ENCODE measurements at places on chromosomes 13 and 19.

DNA sequence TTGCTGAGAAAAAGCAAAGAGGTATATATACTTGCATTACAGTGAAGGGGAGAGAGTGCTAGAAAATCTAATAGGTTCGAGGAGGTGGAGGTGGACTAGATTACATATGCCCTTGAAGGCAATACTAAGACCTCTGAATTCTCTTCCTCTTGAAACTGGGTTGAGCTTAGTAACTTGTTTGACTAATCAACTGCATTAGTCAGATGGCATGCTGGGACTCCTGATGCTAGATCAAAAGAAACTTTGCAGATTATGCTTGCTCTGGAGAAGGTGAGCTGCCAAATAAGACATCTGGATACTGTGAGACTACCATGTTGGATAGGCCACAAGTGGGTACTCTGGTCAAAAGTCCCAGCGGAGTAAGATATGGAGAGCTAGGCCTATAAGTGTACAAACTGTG is 331.3 kb downstream of the KLF5 start:
- no peak for DNase-seq

DNA sequence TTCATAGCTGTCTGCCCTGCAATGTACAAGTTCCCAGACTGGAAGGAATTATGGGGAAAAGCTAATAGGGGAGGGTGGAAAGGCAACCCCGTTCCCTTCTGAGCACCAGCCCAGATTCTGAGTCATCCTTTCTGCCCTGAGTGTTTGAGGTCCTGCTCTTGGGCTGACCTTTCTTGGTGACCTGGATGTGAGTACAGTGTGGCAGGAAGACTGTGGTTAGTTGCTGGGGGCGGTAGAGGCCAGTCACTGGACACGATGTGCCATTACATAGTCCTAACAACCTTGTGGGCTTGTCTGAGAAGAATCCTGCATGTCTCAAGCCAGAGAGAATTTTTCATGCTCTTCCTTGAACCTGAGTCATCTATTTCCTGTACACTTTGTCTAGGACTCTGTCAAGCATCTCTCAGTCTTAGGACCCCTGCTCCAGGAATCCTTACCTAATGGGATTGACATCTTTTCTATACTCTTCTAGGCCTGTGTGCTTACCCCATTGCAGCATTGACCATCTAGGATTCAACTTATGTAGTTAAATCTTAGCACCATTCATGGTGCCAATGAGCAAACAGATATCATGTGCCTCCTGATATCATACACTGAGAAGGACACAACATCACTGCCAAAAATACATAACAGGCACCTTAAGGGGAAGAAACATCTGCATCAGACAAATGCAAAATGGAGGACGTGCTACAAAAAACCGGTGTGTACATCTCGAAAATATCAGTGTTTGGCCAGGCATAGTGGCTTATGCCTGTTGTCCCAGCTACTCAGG is 8.1 kb upstream of the ANGPTL4 start:
- DNase-seq: no peak

- no peak for DNase-seq
Observed at GRCh38 chr13:44142540-44142867, 231.1 kb upstream of the SERP2 start.

DNA sequence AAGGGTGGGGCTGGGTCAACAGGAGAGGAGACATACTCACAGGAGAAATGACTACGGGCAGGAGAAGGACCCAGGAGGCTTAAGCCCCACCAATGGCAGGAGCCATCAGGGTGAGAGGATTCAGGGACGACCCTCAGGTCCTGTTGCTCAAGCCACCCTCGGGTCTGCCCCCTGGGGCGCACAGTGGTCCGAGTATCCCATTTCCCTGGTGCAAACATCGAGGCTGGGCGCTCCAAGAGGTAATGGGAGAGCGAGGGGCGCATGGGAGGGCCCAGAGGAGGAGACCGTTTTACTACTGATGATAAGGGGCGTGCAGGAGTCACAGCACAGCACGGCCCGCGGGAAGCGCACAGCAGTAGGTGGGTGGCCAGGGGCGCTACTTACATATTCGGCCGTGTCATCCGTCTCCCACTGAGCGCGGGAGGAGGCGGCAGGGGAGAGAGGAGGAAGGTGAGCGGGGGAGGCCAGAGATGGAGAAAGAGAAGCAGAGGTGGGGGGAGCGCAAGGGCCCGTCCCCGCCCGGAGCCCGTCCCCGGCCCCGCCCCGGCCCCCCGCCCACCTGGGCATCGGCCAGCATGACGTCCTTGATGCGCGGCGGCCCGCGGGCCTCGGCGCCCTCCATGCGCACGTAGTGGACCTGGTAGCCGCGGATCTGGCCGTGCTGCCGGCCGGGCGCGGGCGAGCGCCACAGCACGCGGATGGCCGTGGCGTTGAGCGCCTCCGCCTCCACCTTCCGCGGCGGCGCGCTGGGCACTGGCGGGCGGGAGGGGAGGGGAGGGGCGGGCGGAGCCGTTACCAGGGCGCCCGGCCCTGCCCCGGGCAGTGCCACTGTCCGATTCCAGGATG is 111.5 kb downstream of the PTPRS start:
- no peak for DNase-seq

DNA sequence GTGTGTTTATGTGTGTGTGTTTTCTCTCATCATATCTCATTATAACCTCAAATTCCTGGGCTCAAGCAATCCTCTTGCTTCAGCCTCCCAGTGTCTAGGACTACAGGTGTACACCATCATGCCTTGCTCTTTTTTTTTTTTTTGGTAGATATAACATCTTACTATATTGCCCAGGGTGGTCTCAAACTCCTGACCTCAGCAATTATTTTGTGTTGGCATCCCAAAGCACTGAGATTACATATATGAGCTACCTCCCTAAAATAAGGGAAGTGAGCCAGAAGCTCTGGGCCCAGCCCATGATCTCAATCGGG is 448 bp upstream of the ZNF543 start:
- no peak for DNase-seq

DNA sequence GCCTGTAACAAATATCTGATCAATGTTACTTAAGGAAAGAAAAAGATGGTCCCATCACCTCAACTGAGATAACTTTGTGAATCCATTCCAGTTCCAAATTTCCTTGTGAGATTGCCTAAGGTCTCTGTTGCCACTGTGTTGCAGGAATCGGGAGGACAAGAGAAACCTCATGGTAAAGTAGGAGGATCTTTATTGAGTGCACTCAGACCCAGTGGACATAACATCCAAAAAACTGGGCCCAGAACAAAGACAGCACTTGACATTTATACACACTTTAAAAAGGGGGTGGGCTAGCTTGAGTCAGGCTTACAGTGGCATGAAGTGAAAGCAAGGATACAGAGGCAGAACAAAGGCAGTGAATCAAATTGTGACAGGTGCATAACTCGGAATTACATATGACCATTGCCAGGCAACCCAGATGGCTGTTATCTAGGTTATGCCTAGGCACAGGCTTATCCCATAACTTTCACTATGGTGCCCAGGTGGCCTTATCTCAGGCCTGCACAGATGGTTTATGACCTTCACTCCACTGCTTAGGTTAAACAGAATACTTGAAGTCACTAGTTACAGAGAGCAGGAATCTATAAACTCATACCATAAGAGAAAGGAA is 459.4 kb upstream of the PCDH20 start:
- no peak for DNase-seq

- DNase-seq: no peak
Observed at GRCh38 chr19:42568006-42568405, 26.7 kb downstream of the CEACAM8 start.

- DNase-seq: no peak
Observed at GRCh38 chr19:646779-647565, 7.3 kb downstream of the FGF22 start.

GRCh38 chr19:6501740-6502648 is at the start of gene TUBB4A:
Gene TUBB4A (minus strand): TSS chr19:6502309. CDS start chr19:6502212, 97 bp downstream.
- no peak for DNase-seq

GRCh38 chr19:4622695-4623421 is 16.5 kb upstream of the TNFAIP8L1 start:
- DNase-seq: no peak

DNA sequence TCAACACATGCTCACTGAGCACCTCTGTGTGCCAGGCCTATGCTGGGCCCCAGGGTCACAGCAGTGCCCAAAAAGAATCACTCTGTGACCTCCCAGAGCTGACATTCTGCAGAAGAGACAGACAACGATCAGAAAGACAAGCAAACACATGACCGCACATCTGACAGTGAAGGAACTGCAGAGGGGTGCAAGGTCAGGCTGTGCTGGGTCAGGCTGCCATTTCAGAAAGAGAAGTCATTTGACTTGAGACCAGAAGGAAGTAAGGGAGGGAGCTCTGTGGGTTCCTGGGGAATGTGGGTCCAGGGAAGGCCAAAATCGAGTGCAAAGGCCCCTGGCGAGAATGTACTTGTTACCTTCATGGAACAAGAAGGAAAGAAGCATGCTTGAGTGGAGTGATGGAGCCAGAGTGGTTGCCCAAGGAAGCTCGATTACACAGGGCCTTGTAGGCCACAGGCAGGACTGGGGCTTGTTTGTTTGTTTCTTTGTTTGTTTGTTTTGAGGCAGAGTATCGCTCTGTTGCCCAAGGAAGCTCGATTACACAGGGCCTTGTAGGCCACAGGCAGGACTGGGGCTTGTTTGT is 11.4 kb upstream of the CD22 start:
- no peak for DNase-seq

DNA sequence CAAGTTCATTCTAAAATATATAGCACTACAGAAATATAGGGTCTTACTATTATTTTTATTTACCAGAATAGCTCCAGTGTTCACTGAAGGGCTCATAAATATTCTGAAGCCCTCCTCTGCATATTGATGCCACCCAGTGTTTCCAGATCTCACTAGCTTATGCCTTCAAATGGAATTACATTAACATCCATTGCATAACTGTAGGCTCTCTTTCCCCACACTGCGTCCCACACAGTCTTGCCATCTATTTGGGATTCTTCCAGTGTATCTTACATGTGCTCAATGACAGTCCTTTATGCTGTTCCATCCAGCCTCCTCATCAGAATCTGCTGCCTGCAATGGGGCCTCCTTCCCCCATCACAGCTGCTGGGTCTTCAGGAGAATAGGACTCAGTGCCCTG is 137.2 kb downstream of the CYSLTR2 start:
- DNase-seq: no peak

GRCh38 chr19:19740755-19741154 is 7.8 kb upstream of the ZNF14 start:
- no peak for DNase-seq

- no peak for DNase-seq
Observed at GRCh38 chr19:54035215-54036178, 28.2 kb downstream of the VSTM1 start.

- no peak for DNase-seq
Observed at GRCh38 chr19:18425515-18426415, 6.6 kb downstream of the SSBP4 start.

DNA sequence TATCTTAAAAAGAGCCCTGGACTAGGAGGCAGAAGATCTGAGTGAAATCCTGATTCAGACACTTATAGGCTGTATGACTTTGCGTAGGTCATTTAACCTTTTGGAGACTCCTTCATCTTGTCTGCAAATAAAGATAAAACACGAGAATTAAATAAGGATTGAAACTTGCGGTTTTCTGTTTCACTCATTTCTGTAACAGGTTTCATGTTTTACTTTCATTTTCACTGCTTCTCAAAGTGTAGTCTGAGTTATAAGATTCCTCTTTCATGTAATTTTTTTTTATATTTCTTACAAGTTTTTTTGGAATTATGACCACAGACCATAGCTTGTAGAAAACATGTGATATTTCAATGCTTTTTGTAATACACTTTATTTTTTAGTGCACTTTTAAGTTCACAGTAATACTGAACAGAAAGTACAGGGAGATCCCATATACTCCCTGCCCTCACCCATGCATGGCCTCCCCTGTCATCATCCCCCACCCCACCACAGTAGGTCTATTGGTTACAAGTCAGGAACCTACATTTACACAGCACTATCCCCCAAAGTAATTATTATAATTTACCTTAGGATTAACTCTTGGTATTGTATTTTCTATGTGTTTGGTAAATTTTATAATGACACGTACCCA is 174.6 kb downstream of the ITGBL1 start:
- peak; percentile 11 for DNase-seq

- DNase-seq: no peak
Observed at GRCh38 chr13:26463296-26463695, 94.2 kb upstream of the WASF3 start.

- DNase-seq: no peak
Observed at GRCh38 chr13:37766502-37766901, 103.1 kb downstream of the TRPC4 start.

- DNase-seq: no peak
Observed at GRCh38 chr19:46722004-46722380, 5.1 kb upstream of the PRKD2 start.

GRCh38 chr19:31408460-31409124 is 59.4 kb upstream of the TSHZ3 start:
- DNase-seq: no peak

DNA sequence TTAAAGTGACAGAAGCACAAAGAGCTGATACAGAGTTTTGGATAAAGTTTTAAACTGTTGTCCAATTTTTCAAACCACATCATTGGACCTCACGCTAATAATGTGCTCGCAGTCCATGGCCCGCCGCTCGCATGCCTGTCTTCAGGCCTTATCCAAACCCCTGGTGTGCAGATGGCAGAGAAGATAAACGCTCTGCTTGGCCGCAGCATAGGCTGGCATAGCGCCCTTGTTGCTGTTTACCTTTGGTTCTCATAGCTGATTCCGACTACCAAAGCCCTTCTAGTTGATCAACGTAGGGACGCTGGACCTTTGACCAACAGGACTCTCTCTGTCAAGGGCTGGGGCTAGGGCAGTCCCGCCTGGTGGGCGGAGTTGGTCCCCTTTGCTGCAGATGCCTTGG is 23.5 kb upstream of the QTRT1 start:
- no peak for DNase-seq

GRCh38 chr19:55372316-55373081 is 2.2 kb upstream of the IL11 start:
- DNase-seq: no peak

GRCh38 chr13:79658333-79658975 is 177.5 kb downstream of the NDFIP2 start:
- DNase-seq: no peak

DNA sequence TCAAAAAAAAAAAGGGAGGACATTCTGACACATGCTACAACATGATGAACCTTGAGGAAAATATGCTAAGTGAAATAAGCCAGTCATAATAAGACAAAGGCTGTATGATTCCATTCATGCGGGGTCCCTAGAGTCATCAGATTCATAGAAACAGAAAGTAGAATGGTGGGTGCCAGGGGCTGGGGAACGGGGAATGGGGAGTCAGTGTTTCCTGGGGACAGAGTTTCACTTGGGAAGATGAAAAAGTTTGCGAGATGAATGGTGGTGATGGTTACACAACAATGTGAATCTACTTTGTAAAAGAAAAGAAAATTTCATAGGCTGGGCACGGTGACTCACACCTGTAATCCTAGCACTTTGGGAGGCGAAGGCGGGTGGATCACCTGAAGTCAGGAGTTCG is 6.1 kb upstream of the CLEC4G start:
- DNase-seq: no peak

GRCh38 chr13:93279982-93280381 is 53.4 kb downstream of the GPC6 start:
- no peak for DNase-seq

DNA sequence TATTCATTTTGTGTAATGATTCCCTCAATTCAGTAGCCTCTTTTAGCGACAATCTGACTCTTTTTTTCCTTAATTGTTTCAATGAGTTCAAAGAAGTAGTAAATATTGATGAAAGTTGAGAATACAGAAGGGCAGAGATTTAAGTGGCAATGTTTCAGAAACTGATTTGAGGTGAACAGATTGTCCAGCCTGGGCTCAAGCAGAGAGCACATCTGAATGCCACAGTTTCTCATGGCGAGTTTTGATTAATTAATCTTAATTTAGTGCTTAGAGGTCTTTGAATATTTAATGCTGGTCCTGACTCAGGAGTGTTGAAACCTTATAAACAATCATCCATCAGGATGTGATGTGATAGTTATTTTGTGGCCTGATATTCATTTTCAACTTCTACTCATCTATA is 890.7 kb upstream of the SLITRK6 start:
- DNase-seq: no peak

All from GM18507 (cell line).